T-helper 1 cell (primary cell): ENCODE measurements at places on chromosomes 5 and 9.

DNA sequence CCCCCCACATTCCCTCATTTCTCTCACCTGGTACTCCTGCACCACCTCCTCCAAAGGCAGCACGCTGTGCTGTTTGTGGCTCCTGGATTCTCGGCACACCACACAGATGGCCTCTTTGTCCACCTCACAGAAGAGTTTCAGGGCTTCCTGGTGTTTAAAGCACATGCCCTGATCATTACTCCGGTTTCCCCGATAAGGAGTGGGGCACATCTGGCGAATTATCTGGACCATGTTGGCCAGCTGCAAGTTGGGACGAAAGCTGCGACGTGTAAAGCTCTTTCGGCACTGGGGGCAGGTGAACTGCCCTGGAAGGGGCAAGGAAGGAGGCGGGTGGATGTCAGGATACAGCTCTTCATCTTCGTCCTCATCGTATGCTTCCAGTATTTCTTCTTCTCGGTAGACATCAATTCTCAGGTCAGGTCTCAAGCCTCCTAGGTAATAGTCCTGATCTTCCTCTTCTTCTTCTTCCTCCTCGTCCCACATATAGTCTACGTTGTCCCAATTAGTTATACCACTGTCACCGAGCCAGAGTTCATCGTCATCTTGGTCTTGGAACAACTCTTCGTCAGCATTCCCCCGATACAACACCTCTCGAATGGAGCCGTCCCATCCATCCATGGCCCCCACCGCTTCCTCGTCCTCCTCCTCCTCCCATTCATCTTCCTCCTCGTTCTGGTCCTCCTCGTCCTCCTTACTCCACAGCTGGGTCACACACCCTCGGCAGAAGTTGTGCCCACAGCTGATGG, 796 bp downstream of the TRIM52 start:
- no peak for DNase-seq

GRCh38 chr9:128245421-128246151, 30.2 kb downstream of the GOLGA2 start:
- no peak for DNase-seq

GRCh38 chr9:98007251-98007928, 24.2 kb downstream of the ANP32B start:
- DNase-seq = no peak

DNA sequence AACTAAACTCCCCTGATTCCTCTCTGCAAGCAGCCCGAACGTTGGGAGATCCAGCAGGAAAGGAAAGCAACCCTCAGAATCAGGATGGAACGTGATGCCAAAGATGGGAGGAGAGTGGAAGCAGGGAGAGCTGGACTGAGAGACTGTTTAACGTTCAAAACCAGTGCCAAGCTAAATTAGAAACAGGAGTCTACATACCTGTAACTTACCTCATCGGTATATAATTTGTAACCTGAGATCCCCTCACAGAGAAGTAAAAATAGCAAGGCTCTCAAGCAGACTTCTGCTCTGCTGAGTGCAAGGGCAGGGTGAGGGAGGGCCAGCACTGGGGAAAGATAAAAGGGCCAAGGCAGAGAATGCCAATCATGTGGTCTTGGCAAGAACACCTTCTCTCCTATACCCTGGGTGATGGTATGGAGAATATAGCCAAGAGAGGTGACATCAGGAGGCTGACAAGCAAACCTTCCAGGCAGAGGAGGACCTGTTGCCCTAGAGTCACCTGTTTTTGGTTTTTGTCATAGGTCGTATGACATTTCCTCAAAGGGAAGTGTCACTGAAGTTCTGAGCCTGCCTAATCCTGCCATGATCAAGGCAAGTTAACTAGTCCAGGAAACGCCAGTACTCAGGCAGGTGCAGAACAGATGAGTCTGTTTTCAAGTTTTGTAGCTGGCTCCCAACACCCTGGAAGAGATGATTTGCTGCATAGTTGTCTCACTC, 472.0 kb downstream of the NFIB start:
- no peak for DNase-seq

GRCh38 chr5:133225671-133226152, 173.9 kb downstream of the HSPA4 start:
- DNase-seq = no peak

- no peak for DNase-seq
Observed at GRCh38 chr5:96315431-96315830, 117.6 kb downstream of the PCSK1 start.

DNA sequence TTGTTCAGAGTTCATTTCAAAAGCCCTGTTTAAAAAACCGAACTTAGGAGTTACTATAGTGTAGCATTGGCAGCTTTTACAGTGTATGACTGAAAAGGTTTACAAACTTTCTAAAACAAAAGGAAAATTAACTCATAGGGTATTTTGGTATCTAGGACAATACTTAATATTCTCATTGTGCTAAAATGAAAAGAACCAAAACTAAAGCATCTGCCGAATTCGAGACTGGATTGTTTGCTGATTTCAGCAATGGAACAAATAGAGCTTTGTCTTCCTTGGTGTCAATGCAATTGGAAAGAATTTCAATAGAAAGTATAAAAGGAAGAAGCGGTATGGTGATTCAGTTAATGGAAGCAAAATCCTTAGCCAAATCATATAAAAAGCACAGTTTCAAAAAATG, 254.1 kb downstream of the SLF1 start:
- DNase-seq = no peak

DNA sequence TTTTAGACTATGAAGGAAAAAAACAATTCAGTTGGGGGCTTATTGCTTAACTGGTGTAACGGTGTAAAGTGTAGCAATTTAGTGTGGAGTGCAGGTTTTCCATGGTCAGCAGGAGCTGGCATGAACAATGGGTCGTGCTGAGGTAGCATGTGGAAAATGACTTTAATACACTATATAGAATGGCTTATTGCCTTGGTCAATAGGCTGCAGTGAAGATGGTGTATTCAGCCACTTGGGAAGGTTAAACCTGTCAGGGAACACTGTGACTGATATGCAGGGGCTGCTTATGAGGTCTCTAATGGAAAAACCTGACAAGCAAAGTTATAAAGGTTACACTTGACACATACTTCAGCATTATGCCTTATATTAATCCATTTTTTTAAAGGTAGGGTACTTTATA, 764.7 kb upstream of the ARRDC3 start:
- DNase-seq = no peak

DNA sequence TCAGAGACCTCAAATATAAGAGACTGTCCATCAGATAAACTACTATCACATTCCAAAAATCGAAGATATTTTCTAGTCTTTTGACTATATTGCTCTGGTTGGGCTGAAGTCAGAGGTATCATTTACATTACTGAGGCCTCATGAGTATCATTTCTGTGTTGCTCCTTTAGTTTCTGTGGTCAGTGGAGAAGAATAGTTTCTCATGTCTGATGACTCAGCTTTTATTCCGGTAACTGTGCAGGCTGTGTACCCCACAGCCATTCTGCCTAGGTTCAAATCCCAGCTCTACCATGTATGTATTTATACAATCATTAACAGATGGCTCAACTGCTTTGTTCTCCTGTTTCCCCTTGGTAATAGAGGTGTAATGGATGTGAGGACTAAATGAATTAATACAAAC, 179.3 kb downstream of the ALDH1A1 start:
- no peak for DNase-seq

DNA sequence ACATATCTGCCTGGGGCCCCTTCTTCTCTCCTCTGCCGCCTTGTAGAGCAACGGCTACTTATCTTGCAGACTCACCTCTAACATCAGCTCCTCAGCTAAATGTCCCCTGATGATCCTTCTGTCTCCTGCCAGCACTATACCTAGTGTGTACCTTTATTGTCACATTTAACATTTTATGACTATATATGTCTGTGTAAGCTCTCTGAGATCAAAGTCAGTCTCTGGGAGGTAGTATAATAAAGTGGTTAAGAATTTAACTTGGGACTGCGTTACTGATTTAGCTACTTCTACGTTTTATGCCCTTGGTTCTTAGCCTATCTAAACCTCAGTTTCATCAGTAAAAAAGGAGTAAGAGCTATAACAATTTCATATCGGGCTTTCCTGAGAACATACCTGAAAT, 2.2 kb downstream of the TMED7 start:
- DNase-seq = no peak
